Stimulated activated CD8-positive, alpha-beta memory T cell treated with anti-CD3 and anti-CD28 coated beads, Interleukin-12 subunit alpha, Interleukin-12 subunit beta, amount 100 ng/mL, for 1 hour (primary cell): ENCODE measurements at places on chromosomes 3 and 15.

DNA sequence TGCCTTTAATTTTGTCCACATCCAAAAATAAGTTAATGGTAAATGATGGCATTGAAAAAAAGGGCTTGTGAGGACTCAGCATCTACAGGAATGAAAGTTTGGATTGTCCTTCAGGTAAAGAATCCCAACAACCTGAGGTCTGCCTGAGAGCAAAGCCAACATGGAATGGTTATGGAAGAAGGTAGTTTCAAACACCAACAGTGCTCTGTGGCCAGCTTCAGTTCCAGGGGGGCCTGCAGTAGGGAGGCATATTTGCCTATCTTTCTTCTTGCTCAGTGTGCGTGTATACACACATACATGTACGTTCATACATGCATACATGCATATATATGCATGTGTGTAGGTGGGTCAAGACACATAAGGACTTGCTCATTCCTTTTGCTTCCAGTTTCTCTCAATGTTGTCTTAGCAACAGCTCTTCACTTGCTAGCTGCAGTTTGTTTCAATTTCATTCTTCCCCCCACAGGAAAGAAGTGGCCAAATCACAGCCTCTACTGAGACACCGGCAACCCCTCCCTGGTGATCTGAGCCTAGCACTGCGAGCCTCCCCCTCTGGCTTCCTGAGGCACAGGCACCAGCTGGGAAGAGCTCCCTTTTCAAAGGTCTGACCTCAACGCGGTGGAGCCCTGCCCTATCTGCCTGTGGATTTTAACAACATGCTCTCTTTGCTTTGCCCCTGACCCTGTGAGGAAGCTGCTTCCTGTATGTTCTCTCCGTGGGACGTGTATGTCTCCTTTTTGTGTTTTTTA lies 146.2 kb downstream of the KLF13 start:
- no peak for DNase-seq

- DNase-seq = no peak
Measured at GRCh38 chr3:28598165-28598564, 249.5 kb upstream of the AZI2 start.

DNA sequence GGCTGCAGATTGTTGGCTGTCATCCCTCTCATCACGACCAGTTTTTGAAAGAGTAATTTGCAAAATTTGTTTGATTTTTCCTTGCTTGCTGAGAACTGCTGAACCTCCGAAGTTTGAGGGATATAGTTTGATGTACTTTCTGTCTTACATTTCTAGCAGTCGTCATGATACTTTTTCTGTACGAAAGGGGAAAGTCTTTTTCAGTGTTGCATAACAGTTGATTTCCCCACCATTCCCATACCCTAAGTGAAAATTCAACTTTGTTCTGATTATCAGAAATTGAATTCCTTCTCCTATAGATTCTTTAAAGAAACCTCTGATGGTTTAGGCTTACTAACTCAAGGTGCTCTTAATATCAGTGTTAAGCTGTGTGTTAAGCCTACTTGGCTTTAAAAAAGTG lies 1.6 kb downstream of the PDE8A start:
- no peak for DNase-seq

- DNase-seq = no peak
Measured at GRCh38 chr3:121601212-121601812, 8.1 kb downstream of the FBXO40 start.

GRCh38 chr3:106135451-106136160 lies 266.8 kb upstream of the CBLB start:
- DNase-seq = no peak

- DNase-seq = peak; percentile 83
Measured at GRCh38 chr15:52078876-52079700, 33.5 kb downstream of the BCL2L10 start.

- no peak for DNase-seq
Measured at GRCh38 chr15:94968133-94968532, 736.8 kb downstream of the MCTP2 start.

DNA sequence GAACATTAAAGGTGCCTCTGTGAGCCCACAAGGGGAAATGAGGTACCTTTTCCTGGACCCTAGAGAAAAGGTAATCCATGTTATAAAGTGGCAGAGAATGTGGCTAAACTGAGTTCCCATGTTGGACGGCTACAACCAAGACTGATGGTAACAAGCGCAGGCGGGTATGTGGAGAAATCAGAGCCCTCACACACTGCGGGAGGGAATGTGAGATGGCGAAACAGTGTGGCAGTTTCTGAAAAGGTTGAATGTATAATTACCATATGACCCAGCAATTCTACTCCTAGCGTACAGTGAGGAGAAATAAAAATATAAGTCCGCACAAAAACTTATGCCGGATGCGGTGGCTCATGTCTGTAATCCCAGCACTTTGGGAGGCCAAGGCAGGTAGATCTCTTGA lies 24.1 kb upstream of the SHISA5 start:
- DNase-seq = no peak

- no peak for DNase-seq
Measured at GRCh38 chr3:141382571-141382970, 14.3 kb downstream of the ZBTB38 start.

GRCh38 chr15:91196768-91197167 lies 96.7 kb downstream of the SV2B start:
- no peak for DNase-seq

DNA sequence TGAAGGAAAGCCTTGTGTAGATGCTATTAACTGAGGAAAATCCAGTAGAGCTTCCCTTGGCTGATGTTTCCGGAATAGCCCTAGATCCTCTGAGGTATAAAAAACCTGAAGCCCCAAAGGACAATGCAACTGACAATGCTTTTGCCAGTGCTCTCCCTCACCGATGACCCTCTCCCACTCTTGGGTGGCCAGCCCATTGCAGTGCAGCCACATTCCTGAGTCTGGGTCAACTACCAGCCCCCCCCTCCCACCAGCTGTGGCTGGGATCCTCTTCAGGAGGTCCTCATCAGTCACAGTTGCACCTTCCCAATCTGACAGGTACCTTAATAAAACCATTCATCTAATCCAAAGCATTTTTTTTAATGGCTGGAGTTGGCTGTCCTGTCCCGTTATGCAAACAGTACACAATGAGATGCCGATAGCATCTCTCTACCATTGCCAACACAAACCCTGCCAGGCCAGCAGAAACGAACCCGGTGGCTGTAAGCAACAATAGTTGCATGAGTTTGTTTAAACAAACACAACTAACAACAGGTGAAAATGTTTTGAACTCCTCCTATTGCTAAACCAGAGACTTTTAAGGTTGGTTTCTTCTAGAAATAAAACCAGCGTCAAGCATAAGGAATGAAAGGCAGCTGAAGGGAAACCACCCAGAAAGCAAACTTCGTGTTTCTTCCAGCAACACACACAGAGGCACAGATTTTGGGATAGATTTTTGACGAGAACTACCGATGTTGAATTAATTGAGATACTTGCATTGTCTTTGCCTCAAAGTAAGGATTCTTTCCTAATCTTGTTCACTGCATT lies 128.3 kb upstream of the ARHGEF3 start:
- no peak for DNase-seq

DNA sequence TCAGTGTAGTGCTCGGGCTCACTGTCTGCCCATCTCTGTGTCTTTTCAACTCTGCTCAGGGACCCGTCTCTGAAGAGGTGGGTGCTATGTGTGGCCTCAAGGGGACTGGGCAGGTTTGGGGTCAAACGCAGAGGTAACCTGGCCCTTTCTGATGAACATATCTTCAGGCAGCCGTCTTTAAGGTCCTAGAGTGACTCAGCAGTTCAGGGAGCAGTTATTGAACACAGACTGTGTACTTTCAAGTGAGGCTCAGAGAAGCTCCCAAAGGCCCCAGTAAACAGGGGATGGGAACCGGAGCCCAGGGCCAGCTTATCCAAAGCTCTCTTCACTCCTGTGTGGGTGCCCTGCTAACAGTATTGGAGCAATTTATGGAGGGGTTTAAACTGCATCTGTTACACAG lies 73.1 kb downstream of the WDR76 start:
- DNase-seq = no peak

- peak; percentile 15 for DNase-seq
Measured at GRCh38 chr3:58585005-58585786, 8.0 kb upstream of the FAM107A start.

- no peak for DNase-seq
Measured at GRCh38 chr3:58357402-58357801, 24.7 kb downstream of the PXK start.

DNA sequence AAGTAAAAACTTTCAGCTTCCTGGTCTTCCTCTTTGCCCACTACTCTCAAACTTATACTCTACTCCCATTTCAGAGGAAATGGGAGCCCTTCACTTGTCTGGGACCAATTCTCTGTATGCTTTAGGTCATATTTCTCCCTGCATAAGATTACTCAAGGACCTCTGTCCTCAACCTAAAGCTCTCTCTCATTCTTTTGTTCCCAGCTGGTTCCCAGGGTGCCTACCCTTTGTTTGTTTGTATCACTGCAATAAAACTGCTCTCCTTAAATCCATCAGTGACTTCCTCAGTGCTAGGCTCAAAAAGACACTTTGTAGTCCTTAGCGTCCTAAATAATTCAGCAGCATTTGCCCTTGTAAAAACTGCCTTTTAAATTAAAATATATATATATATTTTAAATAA lies 2.9 kb downstream of the NGRN start:
- DNase-seq = no peak

DNA sequence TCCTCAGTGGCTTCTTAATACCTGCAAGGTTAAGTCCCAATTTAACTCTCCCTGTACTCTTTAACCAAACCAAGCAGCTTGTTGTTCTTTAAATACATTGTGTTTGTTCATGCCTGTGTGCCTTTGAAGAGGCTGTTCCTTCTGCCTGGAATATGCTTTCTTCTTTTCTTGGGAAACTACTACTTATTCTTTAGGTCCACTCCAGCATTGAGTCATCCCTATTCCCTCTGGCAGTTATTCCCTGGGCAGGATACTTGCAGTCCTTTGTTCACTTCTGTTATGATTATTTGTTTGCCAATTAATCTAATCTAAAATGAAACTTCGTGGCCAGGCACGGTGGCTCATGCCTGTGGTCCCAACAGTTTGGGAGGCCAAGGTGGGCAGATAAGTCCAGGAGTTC lies 139.3 kb downstream of the ZNF609 start:
- DNase-seq = no peak

DNA sequence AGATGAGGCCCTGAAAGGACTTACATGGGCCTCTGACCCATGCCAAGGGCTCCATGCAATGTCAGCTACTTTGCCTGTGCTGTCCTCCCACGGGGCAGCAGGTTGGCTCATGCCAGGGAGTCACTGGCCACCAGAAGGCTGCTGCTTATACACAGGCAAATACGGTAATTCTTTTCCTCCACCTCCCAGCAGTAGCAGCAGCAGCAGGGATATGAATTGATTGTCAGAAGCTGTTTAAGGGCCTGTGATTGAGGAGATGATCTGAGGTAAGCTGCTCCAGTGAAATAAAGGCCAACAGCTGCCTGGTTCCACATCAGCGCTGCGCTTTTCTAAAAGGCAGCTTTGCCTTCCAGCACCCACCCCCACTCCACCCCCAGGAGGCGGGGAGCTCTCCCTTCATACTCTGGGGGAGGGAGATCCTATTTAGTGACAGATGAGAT lies 250.5 kb downstream of the SHQ1 start:
- DNase-seq = no peak

DNA sequence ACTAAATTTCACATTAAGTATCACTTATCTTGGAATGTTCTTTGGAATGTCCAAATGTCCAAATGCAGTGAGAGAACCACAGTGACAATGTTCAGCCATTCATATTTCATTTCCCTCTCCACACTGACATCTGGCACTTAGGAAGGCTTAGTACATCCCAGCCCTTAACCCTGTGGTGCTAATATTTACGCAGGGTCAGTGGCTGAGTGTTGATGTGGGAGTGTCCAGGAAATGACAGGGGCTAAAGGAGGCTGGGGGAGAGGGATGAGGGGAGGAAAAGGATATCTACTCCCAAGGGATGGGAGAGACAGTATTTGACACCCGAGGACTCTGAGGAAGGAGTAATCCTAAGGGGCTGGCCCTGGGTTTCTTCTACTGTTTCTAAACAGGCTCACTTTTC lies 14.1 kb upstream of the CCR4 start:
- no peak for DNase-seq

- DNase-seq = no peak
Measured at GRCh38 chr3:169117264-169117663, 546.2 kb downstream of the MECOM start.

- DNase-seq = no peak
Measured at GRCh38 chr15:87826119-87826747, 430.3 kb downstream of the NTRK3 start.

GRCh38 chr3:77041811-77042210 lies 1.9 kb downstream of the ROBO2 start:
- DNase-seq = no peak

DNA sequence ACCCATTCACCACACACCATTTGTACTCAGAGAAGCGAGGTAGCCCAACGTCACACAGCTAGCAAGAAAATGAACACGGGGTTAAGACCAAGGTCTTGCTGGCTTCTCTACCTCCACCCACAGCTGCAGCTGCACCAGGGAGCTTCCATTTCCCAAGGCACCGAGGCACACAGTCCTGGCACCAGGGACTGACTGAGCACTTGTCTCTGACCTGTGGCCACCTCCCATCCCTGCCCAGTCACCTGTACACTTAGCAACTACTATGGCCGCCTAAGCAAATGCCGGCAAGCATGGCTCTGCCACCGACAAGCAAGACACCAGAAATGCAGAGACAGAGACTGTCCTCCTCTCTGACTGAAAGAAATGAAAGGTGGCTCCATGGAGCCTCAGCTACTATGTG lies 15.3 kb downstream of the ZXDC start:
- no peak for DNase-seq

DNA sequence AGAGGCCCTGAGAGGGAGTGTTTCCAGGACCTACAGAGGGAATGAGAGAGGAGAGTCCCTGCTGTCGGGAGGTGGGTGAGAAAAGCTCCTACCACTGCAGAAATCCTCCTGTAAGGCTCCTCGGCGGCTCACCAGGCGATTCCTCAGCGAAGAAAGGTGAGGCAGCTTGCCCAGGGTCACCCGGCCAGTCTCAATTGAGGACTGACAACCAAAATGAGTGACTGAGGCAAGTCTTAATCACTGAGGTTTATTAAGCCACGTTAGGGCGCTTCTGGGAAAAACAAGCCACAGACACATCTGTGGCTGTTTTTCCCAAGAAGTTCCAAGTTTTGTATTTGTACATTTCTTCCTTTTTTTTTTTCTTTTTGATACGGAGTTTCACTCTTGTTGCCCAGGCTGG lies 48.5 kb downstream of the ZDHHC19 start:
- no peak for DNase-seq

- no peak for DNase-seq
Measured at GRCh38 chr3:14451844-14452739, 49.7 kb downstream of the SLC6A6 start.

- no peak for DNase-seq
Measured at GRCh38 chr15:64460724-64461720, 644 bp downstream of the ZNF609 start.

GRCh38 chr3:49244581-49245205 lies 32.3 kb downstream of the C3orf62 start:
- no peak for DNase-seq

GRCh38 chr15:70627734-70628548 lies 135.4 kb downstream of the UACA start:
- DNase-seq = no peak

DNA sequence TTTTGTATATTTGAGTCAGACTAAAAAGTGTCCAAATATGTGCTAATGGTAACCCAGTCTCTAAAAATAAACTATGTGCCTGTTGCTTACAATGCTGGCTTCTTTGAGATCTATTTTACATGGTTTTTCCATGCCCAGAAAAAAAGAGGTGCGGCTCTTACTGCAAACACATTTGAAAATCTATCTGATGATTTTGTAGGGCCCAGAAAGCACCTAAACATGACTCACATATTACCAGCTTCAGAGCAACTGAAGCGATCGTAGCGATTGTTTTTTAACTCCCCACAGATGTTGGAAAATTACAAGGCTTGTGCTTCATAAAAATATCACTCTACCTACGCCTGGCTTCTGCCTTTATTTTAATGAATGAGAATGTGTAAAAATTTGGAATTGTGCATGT lies 53.5 kb downstream of the SUCNR1 start:
- no peak for DNase-seq
